Left renal pelvis (tissue), 4 donors: ENCODE measurements at places on chromosomes 6 and 20. TPM values are rescaled to one million over a fixed set of nuclear protein-coding genes. Genes with fewer than 3 reads are reported as not detected.

The PPARD gene
- 26.4 TPM for polyA plus RNA-seq

The PLG gene
- 10.6 TPM for polyA plus RNA-seq

The SAMD3 gene
- polyA plus RNA-seq: 0.82 TPM

The ADGRF5 gene
- polyA plus RNA-seq: 16.7 TPM

The SPDEF gene
- polyA plus RNA-seq: 0.16 TPM

The RSPO3 gene
- 31.1 TPM for polyA plus RNA-seq

The FILIP1 gene
- polyA plus RNA-seq: 3.0 TPM

The CRISP2 gene
- polyA plus RNA-seq: 0.14 TPM

The LTB gene
- 2.0 TPM for polyA plus RNA-seq

The KIZ gene
- polyA plus RNA-seq: 38.5 TPM

The SLX4IP gene
- 7.4 TPM for polyA plus RNA-seq

The UBE2C gene
- polyA plus RNA-seq: 64.9 TPM

The CNBD2 gene
- 1.1 TPM for polyA plus RNA-seq

The PKIB gene
- polyA plus RNA-seq: 0.81 TPM

The DST gene
- polyA plus RNA-seq: 264 TPM

The STMN3 gene
- polyA plus RNA-seq: 35.1 TPM
